ENCODE measurements at places on chromosomes 4 and X.

GRCh38 chr4:2362266-2363055 is 56.0 kb downstream of the ZFYVE28 start:
- DNase-seq: no peak

- no peak for DNase-seq
Measured at GRCh38 chrX:22186165-22186564, 86.5 kb upstream of the CBLL2 start.

DNA sequence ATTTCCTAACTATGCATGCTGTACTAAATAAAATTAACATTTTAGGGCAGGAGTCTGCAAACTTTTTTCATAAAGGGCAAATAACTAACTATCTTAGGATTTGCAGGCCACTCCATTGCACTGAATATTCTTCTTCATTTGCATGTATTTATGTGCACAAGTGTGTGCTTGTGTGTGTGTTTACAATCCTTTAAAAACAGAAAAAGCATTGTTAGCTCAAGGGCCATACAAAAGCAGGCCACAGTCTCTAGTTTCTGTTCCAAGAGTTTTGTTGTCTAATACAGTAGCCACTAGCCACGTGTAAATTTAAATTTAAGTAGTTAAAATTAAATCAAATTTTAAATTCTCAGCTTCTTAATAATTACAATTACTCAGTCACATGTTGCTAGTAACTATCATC is 621.8 kb downstream of the TMA16 start:
- no peak for DNase-seq

DNA sequence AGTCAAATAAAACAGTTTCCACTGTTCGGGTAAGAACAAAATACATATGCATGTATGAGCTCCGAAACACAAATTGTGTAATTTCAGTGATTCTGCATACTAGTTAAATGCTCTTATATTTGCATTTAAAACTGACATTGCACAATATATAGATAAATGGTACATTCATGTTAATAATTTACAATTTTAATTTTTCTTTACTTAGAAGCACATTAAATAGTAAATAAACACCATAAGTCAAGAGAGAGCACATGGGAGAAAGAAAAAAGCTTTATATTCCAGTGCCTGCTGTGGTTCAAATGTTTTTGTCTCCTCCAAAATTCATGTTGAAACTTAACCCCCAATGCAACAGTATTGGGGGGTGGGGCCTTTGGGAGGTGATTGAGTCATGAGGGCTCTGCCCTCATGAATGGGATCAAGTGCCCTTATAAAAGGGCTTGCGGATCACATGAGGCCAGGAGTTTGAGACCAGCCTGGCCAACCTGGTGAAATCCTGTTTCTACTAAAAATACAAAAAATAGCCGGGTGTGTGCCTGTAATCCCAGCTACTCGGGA is 322.9 kb downstream of the BCOR start:
- DNase-seq: no peak

DNA sequence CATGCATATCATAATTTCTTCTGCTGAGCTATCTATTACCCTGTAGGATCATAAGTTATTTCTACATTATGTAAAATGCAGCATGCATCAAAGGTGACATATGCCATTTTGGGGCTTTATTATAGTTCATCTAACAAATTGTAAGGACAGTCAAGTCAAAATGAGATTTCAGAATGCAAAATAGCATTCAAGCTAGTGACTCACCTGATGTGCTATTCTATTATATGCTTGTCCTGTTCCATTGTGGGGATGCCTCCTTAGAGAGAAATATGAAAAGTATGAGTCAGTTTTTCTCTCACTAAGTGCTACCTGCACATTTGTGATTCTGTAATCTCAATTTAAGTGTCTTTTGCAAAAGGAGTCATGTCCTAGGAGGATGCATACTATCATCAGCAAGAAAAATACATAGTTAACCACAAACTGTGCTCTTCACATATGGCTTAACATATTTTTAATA is 647.0 kb upstream of the PCDH10 start:
- no peak for DNase-seq

DNA sequence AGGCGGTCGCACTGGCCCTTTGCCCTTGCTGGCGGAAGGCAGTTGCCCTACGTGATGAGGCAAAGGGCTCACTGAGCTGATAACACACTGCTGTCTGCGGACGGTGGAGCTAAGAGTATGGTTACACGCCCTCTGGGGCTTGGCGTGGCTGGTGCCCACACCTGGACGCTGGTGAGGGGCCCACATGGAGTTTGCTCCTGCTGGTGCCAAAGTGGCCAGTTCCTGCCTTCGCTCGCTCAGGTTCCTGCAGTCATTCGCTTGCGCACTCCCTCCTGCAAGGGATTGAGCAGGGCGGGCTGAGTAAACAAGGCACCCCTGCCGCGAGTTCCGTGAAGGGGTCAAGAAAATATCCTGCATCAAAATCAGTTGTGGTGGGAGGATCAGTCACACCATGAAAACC is 18.4 kb downstream of the SPARCL1 start:
- no peak for DNase-seq

GRCh38 chr4:10554121-10554520 is 96.9 kb upstream of the ZNF518B start:
- no peak for DNase-seq

- DNase-seq: no peak
Measured at GRCh38 chr4:166230841-166231240, 357.8 kb downstream of the TLL1 start.

DNA sequence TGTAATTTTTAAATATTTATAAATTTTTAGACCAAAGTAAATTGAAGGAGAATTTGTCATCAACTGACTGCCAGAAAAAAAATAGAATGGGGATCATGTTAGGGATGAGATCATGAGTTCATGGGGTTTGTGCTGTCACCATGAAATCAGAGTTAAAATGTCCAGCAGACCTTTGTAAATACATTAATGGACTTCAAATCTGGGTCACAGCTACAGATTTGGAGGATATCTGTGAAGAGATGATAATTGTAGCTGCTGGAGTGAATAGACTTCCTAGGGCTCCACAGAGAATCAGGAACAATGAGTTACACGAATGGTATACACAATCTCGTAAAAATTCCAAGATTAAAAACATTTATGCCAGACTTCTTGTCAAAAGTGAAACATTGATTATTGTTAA is 6.6 kb downstream of the FSTL5 start:
- DNase-seq: no peak

DNA sequence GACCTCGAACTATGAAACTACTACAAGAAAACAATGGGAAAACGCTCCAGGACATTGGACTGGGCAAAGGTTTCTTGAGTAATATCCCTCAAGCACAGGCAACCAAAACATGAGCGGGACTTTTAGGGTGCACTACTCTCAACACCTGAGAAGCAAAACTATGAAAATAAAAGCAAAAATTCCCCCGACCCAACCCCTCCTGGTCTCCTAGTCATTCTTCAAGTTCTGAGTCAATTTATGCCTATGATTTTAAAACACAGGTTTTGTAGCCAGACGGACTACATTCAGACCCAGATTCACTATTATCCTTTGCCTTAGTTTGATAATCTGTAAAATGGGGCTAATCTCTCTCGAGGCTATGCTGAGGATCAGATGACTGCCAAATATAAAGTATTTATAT is 97.0 kb downstream of the SOWAHB start:
- no peak for DNase-seq

DNA sequence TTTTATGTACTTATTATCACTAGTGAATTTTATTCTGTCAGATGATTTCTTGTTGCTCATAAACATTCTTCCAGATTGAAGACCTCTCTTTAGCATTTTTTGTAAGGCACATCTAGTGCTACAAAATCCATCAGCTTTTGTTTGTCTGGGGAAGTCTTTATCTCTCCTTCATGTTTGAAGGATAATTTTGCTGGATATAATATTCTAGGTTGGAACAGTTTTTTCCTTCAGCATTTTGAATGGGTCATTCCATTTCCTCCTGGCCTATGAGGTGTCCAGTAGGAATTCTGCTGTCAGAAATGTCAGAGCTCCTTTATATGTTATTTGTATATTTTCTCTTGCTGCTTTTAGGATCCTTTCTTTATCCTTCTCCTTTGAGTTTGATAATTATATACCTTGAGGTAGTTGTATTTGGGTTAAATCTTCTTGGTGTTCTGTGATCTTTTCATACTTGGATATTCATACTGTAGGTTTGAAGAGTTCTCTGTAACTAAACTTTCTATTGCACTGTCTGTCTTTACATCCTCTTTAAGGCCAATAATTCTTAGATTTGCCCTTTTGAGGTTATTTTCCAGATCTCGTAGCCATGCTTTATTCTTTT is 58.3 kb downstream of the PTPN13 start:
- no peak for DNase-seq

DNA sequence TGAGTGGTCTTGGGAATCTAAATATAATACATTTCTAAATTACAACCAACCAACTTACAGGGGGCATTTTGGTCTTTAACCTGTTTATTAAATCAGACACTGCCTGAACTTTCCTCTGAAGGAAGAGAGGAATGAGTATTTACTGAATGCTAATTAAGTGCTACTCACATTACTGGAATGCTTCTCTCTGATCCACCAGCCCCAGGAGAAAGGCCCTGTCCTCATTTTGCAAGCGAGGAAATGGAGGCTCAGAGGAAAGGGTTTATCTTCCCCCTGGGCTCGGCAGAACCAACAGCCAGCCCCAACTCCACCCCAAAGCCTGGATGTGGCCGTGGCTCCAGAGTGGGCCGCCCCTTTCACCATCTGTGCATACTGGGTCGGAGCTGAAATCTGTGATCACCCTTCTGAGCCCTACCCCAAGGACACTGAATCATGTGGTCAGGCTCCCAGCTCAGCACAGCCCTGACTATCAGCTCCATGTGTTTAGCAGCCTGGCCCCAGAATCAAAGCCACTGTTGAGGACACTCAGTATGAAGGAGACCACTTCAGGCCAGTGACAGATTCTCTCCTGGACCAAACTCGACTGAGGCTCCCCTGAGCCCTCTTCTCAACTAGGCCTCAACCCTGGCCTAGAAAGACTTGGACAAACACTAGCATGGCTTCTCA is 56.7 kb upstream of the ENPP6 start:
- no peak for DNase-seq

DNA sequence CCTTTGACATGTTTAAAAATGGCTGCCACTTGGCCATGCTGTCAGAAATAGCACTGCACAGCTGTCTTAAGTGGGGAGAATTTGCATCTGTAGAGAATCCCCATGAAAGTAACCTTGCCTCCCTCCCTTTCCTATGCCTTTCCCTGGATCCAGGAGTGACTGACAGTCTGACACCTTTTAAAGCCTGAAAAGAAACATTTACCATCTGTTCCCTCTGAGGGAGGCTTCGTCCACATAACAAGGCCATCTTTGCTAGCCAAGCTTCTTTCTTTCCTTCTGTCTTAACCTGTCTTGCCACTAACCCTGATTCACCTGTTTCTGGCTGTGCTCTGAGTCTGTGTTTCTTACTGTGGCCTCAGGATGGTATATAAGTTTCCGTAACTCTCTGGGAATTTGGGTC is 21.3 kb upstream of the AADAT start:
- no peak for DNase-seq

DNA sequence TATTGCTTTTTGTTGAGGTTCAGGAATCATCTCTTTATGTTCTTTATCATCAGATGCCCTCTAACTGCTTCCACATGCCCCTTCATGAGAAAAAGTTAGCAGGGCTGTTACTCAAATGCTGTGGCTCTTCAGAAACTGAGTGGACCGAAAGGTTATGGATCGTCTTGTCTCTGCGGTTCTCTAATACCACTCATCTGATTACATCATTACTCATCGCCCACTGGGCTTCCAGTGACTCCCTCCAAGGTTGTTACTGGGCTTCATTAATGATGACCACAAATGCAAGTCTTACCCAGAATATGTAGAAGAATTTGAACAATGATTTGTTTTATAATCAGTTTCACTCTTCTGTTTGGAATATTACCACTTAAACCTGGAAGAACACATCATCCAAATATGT is 67.7 kb downstream of the RWDD4 start:
- no peak for DNase-seq

- DNase-seq: peak; percentile 50
Measured at GRCh38 chr4:38785901-38786402, 3.2 kb upstream of the TLR10 start.

DNA sequence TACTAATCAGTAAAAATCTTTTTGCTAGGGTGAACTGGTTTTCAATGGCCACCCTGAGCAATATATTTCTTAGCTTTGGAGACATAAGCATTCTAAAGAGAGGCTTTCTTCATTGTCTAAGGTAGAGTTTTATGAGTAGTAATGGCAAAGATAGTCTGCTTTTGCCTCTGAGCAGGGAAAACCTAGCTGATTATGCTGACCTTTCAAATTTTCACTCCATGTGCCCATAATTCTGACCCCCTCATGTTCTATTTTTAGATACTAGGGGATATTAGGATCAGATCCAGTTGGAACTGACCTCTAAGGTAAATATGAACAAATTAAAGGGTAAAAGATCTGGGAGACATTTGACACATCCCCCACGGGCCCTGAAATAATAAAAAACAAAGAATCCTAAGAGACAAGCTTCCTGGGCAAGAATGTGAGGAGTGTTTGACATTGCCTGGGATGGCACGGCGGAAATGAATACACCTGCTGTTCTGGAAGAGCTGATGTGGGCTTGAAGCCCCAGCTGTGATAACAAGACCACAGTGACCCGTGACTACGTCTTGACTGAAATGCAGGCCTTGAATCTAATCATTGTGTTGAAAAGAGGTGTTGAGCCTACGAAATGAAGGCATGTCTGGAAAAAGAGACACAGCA is 392.1 kb upstream of the FRG1 start:
- DNase-seq: no peak

DNA sequence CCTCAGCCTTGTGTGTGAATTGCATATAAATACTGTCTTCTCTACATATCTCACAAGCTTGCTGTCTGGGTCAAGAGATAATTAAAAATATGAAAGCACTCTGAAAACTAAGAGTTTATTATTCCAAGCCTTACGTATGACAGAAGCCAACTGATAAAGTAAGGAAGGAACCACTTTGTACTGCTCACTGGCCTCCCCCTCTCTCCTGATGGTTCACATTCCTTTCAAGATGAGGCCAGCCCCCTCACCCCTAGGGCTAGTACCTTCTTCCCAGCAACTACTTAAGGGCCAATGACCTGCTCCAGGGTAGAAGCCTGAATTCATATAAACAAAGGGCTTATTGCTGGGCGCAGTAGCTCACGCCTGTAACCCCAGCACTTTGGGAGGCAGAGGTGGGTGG is 5.4 kb upstream of the SOWAHD start:
- DNase-seq: no peak

DNA sequence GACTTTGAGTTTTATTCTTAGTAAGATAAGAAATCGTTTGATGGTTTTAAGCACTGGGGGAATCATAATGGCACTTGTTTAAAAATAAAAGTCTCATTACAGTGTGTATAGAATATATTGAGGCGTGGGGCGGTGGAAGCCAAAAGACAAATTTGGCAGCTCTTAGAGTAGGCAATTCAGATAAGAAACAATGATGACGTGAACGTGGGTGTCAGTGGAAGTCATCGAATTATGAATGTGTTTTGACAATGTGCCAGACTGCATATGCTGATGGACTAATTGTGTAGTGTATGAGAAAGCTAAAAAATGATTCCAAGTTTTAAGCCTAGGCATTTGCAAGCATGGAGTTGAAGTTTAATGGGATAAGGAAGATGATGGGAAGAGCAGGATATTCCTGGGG is 35.8 kb downstream of the SPANXD start:
- DNase-seq: no peak

GRCh38 chr4:187380181-187380581 is 615.4 kb upstream of the ZFP42 start:
- no peak for DNase-seq

Measured in hematopoietic multipotent progenitor cell treated with erythropoietin and hydrocortisone succinate and interleukin-3 and kit ligand, for 4 days (in vitro differentiated cells).